Posterior vena cava (tissue), 2 donors: ENCODE measurements at places on chromosomes 16 and 17. TPM values are rescaled to one million over a fixed set of nuclear protein-coding genes. Genes with fewer than 3 reads are reported as not detected.

GRCh38 chr16:46649588-46650253 is 28.5 kb upstream of the SHCBP1 start:
- peak; percentile 84 for DNase-seq

- DNase-seq = no peak
These were observed 1.0 kb downstream of the RHBDL3 start for GRCh38 chr17:32266389-32267301.

DNA sequence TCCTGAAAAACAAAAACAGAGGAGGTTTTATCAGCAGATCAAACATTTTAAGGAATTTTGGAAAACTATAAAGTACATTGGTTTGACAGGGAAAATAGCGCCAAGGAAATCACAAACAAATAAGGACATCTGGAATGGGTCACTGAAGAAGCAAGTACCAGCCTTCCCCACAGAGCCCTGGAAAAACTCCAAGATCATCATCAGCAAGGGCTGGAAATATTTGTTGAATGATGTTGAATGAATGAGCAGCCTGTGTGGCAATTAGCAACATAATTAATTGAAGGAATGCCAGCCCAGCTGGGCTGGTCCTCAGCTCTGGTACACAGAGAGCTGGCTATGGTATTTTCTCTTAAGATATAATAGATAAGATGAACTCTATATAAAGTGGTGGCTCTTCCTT is 290.4 kb downstream of the HS3ST3A1 start:
- no peak for DNase-seq

Gene HBA1
- total RNA-seq = 878 TPM

GRCh38 chr17:63798572-63799106 is 24.7 kb downstream of the DDX42 start:
- no peak for DNase-seq

Gene TBC1D3L
- total RNA-seq = 4.8 TPM

- DNase-seq = no peak
These were observed 375.7 kb upstream of the DYNLRB2 start for GRCh38 chr16:80164966-80165550.

Gene MT1A
- 104 TPM for total RNA-seq

DNA sequence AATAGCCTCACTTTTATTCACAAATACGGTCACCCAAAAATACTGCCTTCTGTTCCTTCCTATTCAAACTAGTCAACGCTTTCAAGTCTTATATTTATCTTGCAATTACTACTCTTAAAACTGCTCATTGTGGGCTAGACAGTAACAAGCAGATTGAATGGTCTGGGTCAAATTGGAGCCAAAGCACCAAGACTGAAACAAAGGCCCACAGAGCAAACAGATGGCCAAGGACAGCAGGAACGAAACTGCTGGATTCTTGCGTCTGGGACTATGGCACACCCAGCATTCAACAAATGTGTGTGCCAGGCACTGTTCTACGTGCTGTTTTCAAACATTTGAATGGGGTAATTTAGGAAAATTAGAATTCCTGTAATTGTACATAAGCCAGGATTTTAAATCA is 250.1 kb upstream of the PSMD7 start:
- no peak for DNase-seq

GRCh38 chr16:23362460-23363317 is 60.6 kb downstream of the SCNN1B start:
- peak; percentile 60 for DNase-seq

Gene TNFRSF13B
- not detected for total RNA-seq

Gene SPPL2C
- total RNA-seq = not detected
